Astrocyte of the cerebellum (primary cell): ENCODE measurements at places on chromosomes 1 and 21.

- DNase-seq = no peak
Measured at GRCh38 chr1:112992780-112993179, 36.8 kb upstream of the SLC16A1 start.

DNA sequence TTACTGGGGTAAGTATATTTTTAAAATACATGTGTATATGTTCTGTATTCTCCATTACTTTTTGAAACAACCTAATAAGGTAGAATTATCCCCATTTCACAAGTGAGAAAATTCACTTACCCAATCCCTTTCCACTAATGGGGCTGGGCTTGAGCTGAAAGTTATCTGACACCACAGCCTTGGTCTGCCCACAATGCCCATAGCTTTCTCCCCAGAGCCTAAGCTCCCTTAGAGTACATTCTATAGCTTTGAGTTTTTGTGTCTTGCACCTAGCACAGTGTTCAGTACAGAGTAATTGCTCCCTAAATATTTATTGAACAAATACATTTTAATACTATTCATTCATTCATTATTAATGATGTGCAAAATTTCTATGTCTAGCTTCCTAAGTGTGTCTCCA is 152.7 kb upstream of the RUNX1 start:
- DNase-seq = no peak

- DNase-seq = no peak
Measured at GRCh38 chr21:15014221-15014620, 50.6 kb downstream of the NRIP1 start.

GRCh38 chr1:48329486-48329885 is 107.0 kb downstream of the SLC5A9 start:
- no peak for DNase-seq

GRCh38 chr1:109198745-109199144 is 15.0 kb upstream of the SARS1 start:
- DNase-seq = no peak

GRCh38 chr1:241485554-241485992 is 34.0 kb downstream of the FH start:
- no peak for DNase-seq

- no peak for DNase-seq
Measured at GRCh38 chr1:37284053-37284452, 190.3 kb upstream of the ZC3H12A start.

DNA sequence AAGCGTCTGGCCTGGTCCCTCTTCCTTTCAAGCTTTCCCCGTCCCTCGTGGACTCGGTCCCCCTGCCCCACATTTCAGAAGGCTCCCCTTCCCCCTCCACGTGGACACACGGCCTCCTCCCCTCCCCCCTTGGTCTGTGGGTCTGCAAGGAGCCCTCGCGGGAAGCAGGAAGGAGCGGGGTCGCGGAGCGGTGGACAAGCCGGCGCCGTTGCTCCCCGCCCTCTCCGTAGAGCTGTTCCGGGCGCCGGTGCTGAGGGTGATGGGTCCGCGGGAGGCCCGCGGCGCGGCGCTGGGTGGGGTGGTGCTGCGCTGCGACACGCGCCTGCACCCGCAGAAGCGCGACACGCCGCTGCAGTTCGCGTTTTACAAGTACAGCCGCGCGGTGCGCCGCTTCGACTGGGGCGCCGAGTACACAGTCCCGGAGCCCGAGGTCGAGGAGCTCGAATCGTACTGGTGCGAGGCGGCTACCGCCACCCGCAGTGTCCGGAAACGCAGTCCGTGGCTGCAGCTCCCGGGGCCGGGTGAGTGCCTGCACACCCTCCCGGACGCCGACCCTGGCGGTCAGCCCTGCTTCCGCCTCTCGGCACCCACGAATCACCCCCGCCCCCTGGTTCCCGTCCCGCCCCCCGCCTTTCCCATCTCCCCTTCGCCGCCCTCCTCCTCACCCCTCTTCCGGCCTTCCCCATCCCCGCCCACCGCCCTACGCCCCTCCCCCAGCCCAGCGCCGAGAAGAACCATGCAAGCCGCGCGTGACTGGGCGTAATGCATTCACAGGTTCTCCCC is 5.3 kb downstream of the FCRLB start:
- no peak for DNase-seq

DNA sequence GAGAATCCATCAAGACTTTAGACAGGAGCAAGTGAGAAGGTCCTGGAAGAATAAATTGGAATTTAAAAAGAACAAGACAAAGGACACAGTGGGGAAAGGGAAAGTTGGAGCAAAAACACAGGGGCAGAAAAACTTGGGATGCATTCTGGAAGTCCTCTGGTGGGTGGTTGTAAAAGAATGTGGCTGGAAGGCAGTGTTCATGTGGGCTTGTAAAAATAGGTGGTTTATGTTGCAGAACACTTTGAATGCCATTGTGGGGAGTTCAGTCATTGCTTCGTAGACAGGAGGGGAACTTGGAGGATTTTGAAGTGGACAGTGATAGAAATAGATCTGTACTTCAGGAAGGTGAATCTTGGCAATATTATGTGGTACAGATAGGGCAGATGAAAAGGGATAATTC is 15.2 kb downstream of the KIF1B start:
- peak; percentile 47 for DNase-seq

- no peak for DNase-seq
Measured at GRCh38 chr1:118390955-118391354, 205.9 kb upstream of the SPAG17 start.

DNA sequence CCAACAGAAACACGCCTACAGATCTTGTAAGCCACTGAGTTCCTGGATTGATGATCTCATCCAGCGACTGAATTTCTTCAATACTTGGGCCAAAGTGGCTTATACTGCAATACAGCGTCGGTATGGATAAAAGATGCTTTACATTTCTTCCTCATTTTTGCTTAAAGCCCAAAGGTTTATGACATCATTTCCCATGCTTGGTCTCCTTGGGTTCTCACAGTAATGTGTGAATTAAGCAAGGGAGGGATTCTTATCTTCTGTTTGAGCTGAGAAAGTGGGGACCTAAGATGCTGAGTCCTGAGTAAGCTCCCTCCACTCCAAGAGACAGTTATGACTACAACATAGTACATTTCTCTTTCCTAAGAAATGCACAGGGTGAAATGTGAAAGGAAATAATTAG is 39.5 kb downstream of the LBR start:
- no peak for DNase-seq

GRCh38 chr1:49106445-49106844 is 329.8 kb upstream of the BEND5 start:
- DNase-seq = no peak

- no peak for DNase-seq
Measured at GRCh38 chr1:234899041-234899729, 229.5 kb downstream of the TOMM20 start.

- DNase-seq = no peak
Measured at GRCh38 chr1:213980906-213981305, 6.9 kb upstream of the PROX1 start.

DNA sequence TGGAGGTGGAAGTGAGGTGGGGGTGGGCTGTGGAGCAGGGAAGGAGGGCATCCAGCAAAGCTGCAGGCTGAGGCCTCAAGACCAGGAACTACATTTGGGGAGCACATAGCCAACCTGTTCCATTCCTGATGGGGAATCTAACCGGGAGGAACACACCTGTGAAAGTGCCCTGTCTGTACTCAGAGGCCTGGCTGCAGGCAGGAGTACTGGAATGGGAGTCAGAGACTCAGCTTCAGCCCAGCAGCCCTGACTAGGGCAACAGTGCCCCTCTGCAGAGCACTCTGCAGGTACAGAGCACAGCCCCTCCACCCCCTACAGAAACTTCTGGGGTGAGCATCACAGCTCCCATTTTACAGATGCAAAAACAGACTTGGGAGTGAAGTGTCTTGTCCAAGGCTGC is 126.4 kb downstream of the DMRTB1 start:
- DNase-seq = no peak

GRCh38 chr1:66532798-66533783 is 862 bp upstream of the SGIP1 start:
- DNase-seq = peak; percentile 44

DNA sequence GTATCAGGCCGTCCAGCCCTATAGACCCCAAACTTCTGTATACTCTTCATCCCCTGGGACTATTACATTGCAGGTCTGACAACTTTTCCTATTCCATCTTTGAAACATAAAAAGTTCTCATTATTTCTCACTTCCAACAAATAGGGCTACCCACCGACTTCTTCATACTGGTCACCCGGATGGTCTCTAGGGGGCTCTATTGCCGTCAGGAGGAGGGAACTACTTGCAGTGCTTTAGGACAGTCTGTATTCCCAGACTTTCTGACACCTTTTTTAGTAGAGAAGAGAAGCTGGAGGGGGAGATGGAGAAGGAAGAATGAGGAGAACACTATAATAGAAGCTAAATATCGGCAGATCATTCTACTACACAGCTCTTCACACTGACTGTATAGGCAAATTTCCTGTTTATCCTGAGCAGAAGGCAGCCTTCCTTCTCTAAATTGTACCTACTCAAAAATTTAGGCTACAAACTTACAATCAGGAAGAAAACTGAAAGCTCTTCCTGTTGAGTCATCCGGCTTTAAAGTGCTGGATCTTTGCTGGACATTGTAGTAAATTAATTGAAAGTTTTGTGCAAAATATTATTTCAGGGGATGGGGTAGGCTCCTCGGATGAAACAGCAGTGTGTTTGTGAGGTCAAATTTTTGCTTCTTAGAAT is 54.6 kb downstream of the CDC7 start:
- DNase-seq = no peak

DNA sequence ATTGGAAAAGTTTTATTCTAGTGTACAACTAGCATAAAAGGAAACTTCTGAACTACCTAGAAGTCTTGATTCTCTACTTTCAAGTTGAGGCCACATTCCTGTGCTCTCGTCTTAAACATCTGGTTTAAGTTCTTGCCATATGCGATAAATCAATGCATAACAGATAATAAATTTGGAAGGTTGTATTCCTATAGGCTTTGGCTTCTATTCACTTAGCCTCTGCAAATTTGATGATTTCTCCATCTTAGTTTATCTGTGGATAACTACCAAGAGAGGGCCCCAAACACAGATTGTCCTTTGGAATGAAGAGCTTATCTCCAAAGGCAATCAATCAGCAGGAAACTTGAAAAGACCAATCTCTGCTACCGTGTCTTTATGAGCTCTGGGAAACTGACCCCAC is 11.7 kb upstream of the RNF2 start:
- DNase-seq = no peak
